ENCODE measurements at places on chromosomes 13 and 19. TPM values are rescaled to one million over a fixed set of nuclear protein-coding genes. Genes with fewer than 3 reads are reported as not detected.

C5AR1 gene
- 0.79 TPM for total RNA-seq

PRODH2 gene
- not detected for total RNA-seq

ZNF100 gene
- 27.0 TPM for total RNA-seq

ERICH6B gene
- not detected for total RNA-seq

ANGPTL8 gene
- not detected for total RNA-seq

PDE4C gene
- total RNA-seq, result not detected

KRTDAP gene
- total RNA-seq, result not detected

ITGBL1 gene
- not detected for total RNA-seq

MCF2L gene
- total RNA-seq, result 8.4 TPM

PSG1 gene
- not detected for total RNA-seq

VSTM2B gene
- total RNA-seq, result not detected

SEMA6B gene
- not detected for total RNA-seq

PEX11G gene
- 1.1 TPM for total RNA-seq

ACER1 gene
- total RNA-seq, result not detected

ZNF177 gene
- 1.0 TPM for total RNA-seq

ELSPBP1 gene
- total RNA-seq, result not detected

ENOX1 gene
- 0.28 TPM for total RNA-seq

URAD gene
- not detected for total RNA-seq

RGCC gene
- total RNA-seq, result 146 TPM

MED26 gene
- total RNA-seq, result 13.6 TPM

DAND5 gene
- total RNA-seq, result 0.25 TPM

SMG9 gene
- total RNA-seq, result 64.4 TPM

ZGLP1 gene
- 3.5 TPM for total RNA-seq

C19orf85 gene
- not detected for total RNA-seq

NLRP7 gene
- total RNA-seq, result not detected

ZSWIM9 gene
- 7.4 TPM for total RNA-seq

DHPS gene
- 101 TPM for total RNA-seq

SLC10A2 gene
- not detected for total RNA-seq

TTC9B gene
- not detected for total RNA-seq

DOCK6 gene
- total RNA-seq, result 4.6 TPM

HCN2 gene
- 0.53 TPM for total RNA-seq

ZNF112 gene
- total RNA-seq, result 0.12 TPM

STOML3 gene
- total RNA-seq, result not detected

THOP1 gene
- total RNA-seq, result 135 TPM

ADPRHL1 gene
- total RNA-seq, result 0.49 TPM

ZNF260 gene
- total RNA-seq, result 8.2 TPM

PALM gene
- total RNA-seq, result 0.18 TPM

ZNF600 gene
- 10.6 TPM for total RNA-seq

ZNF649 gene
- total RNA-seq, result 9.6 TPM

XRCC1 gene
- 31.6 TPM for total RNA-seq

OSCAR gene
- 0.67 TPM for total RNA-seq

CLEC17A gene
- total RNA-seq, result 2.4 TPM
